Epithelial cell of proximal tubule (primary cell): ENCODE measurements at places on chromosomes 5 and 9. TPM values are rescaled to one million over a fixed set of nuclear protein-coding genes. Genes with fewer than 3 reads are reported as not detected.
A peak's percentile ranks its signal among the peaks of the same experiment; 100 is the strongest.

DNA sequence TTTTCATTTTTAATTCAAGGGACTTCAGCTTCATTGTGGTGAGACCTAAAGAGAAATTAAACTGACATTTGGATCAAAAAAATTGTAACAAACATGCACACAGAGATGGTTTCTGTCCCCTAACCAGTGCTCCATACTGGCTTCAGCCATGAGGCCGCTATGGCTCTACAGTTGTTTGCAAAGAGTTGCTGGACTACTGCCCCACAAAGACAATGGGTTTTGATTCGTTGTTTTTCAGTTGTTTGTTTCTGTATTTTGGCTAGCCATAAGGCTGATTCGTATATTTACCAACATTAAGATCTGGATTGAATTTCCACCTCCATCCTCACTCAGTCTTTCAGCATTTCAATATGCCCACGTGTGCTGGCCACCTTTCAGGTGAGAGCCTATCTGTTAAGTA lies 163.7 kb upstream of the KIF2A start:
- no peak for DNase-seq

DNA sequence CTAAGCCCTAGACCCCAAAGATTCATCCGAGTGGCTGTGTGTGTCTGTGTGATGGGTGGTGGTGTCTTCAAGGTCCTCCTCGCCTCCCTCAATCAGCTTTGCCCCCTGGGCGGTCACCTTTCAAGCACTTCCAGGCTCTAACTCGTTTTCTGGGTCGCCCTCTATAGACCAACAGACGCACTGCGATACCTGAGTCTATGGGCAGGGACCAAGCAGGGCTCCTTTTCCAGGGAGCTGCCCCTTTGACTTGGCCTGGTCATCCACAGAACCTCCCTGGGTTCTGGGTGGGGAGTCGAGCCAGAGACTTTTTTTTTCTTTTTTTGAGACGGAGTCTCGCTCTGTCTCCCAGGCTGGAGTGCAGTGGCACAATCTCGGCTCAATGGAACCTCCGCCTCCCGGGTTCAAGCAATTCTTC lies 1.1 kb downstream of the SLC27A4 start:
- peak; percentile 33 for DNase-seq

- DNase-seq: no peak
Observed at GRCh38 chr9:10026443-10026984, 586.3 kb downstream of the PTPRD start.

DNA sequence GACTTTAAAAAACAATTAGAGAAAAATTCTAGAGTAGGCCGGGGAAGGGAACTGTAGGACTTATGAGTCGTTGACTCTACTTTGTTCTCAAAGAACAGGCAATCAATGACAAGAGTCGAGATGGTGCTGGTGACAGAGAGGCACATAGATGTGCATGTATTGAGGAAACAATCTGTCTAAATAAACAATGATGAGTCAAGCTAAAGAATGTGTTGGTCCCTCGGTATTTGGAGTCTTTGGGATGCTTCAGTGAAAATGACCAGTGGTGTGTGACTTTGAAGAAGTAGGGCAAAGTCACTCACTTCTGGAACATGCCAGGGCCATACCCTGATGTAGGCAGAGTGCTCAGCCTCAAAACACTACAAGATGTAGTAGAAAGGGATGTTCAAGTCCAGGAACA lies 288.1 kb upstream of the PANK3 start:
- DNase-seq: peak; percentile 64

DNA sequence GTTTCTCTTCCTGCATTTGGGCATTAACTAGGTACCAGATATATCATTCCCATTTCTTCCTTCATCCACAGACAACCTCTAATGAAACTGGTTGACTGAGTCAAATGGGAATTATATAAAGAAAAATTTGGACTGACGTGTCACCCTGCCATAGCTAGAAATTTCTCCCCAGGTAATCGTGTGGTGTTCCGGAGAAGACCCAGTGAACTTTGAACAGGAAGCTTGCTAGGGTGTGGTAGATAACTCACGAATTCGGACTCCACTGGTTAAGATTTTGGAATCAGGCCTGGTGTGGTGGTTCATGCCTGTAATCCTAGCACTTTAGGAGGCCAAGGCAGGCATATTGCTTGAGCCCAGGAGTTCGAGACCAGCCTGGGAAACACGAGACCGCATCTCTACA lies 114.3 kb upstream of the OTULINL start:
- DNase-seq: no peak

- no peak for DNase-seq
Observed at GRCh38 chr5:104594850-104595249, 1032.3 kb upstream of the NUDT12 start.

DNA sequence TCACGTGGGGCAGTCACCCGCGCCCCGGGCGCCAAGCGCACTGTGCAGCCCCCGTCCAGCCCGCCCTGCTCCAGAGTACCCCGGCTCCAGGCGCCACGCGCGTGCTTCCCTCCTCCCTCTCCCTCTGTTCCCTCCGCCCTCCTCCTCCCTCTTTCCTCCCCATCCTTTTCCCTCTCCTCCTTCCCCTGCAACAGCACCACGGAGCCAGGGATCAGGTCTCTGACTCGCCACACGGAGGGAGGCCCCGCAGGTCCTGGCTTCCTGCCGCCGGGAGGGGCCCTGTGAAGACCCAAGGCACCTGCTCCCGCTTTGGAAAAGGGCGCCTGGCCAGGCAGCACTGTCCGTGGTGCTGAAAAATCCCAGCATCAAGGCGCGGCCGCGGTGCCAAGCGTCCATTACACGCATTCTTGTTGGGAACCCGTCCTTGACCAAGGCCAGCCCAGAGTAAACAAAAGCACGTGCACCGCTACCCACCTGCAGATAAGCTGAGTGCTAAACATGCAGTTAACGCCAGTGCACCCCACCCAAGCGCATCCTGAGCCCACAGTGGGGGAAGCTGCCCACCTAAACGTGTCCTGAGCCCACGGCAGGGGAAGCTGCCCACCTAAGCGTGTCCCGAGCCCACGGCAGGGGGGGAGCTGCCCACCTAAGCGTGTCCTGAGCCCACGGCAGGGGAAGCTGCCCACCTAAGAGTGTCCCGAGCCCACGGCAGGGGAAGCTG lies 21.7 kb downstream of the SLC6A18 start:
- DNase-seq: no peak

DNA sequence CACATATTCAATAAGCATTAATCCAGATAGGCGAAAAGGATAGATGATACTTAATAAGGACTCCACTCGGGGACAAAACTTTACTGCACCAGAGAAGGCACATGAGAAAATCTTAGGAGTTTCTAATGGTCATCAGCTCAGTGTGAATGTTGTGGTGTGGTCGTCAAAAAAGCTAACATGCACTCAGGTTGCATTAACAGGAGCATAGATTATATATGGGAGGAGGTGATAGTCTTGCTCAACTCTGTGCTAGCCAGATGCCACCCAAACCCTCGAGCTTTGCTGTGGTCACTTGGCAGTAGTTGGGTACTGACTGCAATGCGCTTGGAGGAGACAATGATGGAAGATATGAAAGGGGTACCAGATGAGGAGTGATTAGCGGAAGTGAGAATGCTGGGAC lies 8.6 kb upstream of the COL27A1 start:
- DNase-seq: no peak

- no peak for DNase-seq
Observed at GRCh38 chr5:176579323-176579722, 30.2 kb downstream of the CDHR2 start.

- DNase-seq: no peak
Observed at GRCh38 chr5:38932854-38933408, 87.1 kb downstream of the OSMR start.

DNA sequence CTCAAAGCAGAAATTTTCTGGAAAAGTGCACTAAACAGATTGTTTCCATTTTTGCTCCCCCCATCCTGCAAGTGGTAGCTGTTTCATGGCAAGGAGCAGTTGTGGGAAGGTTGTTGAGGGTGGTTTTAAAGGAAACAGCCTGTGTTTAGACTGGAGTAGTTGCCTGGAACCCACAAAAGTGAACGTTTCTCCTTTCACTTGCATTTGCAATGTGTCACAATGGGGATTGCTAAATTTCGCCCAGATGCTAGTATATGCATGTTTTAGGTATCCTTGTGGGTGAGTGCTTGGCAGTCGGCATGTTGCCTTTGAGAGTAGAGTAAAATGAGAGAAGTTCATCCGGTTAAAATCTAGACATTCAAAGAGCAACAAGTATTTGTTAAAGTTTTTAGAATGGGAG lies 1099.9 kb upstream of the DMAC1 start:
- DNase-seq: no peak

DNA sequence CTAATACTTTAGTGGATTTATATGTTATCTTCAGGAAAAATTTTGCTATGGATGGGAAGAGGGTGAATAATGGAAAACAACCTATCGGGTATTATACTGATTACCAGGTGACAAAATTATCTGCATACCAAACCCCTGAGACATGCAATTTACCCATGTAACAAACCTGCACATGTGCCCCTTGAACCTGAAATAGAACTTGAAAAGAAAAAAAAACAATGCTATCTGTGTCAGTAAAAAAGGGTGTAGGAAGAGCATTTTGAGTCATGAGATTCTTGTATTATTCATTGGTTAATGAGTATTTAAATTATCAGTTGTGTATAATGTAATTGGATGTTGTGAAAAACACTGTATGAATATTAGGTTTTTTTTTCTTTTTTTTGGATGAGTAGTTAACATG lies 75.4 kb downstream of the PRR16 start:
- peak; percentile 32 for DNase-seq

DNA sequence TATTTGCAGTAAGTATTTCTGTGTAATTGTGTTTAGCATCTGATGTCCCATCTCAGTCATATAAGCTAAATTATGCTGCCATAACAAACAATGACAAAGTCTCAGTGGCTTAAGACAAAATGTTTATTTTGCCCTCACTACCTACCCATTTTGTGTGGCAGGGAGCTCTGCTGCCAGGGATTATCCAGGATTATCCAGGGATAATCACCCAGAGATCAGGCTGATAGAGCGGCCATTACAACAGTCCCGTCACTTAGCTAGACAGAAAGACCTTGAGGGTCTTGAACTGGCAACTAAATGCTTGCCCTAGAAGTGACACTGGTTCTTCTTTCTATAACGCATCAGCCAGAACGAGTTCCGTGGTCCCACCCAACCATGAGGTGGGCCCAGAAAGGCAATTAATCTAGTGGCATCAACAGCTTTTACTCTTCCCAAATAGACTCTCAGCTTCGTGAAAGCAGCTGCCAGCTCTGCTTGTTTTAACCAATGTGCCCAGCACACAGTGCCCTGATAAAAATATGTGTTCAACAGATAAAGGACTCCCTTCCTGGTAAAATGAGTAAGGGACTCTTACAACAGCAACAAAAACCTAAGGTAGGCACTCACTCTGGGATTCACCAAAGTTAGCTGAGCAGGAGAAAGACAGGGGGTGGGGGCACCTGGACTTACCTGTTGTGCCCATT lies 22.8 kb downstream of the CCDC69 start:
- no peak for DNase-seq

- DNase-seq: no peak
Observed at GRCh38 chr5:113205807-113206206, 229.0 kb downstream of the TSSK1B start.

DNA sequence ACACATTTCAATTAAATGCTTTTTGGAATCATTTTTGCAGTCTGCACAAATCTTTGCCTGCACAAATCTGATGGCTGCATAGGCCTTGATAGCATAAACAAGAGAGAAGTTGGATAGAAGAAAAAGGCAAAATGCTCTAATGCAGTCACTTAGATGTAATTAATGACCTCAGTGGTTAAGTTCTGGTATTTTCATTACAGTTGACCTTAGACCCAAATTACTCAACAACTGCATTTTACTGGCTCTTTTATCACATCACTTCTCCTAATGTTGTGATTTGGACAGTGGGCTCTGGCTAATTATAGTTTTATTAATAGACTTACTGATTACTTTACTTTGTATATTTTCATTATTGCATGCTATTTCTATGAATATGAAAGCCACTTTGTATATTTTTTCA lies 34.3 kb downstream of the NTRK2 start:
- DNase-seq: no peak

DNA sequence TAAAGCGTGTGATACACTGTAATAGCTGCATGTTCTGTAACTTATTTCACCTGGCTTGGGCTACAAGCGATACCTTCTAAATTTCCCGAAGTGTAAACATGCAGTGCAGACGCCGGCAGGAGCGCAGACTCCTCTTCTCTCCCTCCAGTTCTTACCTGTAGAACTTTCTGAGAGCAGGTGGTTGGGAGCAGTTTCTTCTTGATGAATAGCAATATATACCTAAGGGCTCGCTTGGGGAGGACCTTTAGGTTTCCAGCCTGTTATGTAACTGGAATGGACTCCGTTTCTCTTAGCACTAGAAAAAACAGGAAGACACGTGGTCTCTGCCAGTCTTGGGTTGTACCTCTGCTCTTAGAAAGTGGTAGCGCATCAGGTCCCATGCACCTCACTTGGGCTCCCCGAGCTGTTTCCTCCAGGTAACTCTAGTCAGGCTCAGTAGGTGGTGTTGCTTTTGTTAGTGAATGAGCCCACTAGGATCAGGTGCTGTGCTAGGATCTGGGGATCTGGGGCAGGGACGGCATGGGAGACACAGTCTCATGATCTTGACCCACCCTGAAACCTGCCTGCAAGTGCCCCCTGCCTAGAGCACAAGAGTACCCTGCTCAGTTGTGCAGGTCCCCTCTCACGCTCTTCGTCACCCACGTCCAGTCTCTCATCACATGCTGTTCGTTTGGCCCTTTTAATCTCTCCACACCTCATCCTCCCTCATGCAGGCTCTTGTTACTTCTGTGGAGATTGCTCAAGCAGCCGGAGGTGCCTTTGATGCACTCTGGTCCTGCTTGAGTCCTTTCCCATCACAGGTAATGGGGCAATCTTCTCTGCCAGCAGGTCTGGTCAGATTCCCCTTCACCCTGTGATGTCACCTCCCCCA lies 2.8 kb downstream of the TENT4A start:
- no peak for DNase-seq

DNA sequence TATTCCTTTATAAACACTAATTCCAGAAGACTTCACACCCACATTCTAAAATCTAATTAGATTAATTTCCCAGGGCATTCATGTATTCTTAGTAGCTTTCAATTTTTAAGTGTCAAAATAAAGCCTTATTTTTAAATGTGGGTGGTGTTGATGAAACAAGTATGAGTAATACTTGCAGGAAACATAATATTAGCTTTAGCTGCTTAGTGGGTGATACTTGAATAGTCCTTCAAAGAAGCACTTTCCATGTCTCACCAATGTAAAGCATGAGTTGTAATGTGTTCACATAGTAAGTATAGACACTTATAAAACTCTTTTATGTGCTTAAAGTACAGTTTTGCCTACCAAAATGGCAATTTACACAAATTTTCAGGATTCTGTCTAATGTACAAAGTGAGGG lies 6.9 kb downstream of the FNBP1 start:
- no peak for DNase-seq

- DNase-seq: no peak
Observed at GRCh38 chr9:68949271-68950000, 64.5 kb downstream of the PRKACG start.

MYOZ3 gene
- total RNA-seq: 2.2 and 3.6 TPM in 2 replicates

PTGES gene
- total RNA-seq: 15.3 and 33.6 TPM in 2 replicates

LCN9 gene
- total RNA-seq: not detected in 2 replicates

FOXD4L4 gene
- total RNA-seq: not detected in 2 replicates

GRIA1 gene
- not detected in 2 replicates for total RNA-seq

FCHO2 gene
- total RNA-seq: 5.5 and 5.9 TPM in 2 replicates

PRLR gene
- 0.22 and 0.35 TPM in 2 replicates for total RNA-seq

GARIN3 gene
- total RNA-seq: not detected in 2 replicates

CD274 gene
- total RNA-seq: 16.1 and 22.1 TPM in 2 replicates
